ENCODE measurements at places on chromosomes 7 and 10.

DNA sequence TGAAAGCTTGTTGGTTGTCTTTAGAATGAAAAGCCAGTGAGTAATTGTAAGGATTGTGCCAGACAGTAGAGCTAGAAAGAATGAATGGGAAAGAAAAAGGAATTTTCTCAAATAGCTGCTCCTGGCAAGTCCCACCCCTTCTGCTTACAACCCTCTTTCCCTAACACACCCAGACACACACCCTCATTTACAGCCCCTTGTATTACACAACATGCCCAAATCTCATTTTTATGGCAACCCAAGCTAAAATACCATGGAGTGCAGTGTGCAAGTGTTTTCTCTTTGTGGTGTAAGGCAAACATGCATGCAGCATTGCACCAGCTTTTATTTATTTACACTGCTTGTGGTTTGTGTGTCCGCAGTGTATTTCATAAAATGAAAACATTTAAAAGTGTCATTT lies 1.5 kb downstream of the PRKAR2B start:
- no peak for DNase-seq

- no peak for DNase-seq
These were observed 22.2 kb downstream of the CDNF start for GRCh38 chr10:14815681-14816080.

DNA sequence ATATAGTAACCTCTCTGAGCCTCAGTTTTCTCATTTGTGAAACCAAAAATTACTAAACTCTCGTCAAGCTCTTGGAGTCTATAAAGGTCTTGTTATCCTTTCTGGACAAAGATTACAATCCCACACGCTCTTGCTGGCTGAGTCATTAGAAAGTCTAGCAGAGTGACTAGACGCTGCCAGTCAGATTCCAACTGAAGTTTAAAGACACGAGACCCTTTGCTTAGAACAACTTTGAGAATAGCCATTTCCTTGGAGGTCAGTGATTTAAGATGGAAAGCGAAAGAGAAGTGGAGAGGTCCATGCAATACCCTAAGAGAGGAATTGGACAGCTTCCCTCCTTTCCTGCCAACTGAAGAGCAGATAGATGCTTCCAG lies 119.5 kb downstream of the APBB1IP start:
- DNase-seq = no peak

DNA sequence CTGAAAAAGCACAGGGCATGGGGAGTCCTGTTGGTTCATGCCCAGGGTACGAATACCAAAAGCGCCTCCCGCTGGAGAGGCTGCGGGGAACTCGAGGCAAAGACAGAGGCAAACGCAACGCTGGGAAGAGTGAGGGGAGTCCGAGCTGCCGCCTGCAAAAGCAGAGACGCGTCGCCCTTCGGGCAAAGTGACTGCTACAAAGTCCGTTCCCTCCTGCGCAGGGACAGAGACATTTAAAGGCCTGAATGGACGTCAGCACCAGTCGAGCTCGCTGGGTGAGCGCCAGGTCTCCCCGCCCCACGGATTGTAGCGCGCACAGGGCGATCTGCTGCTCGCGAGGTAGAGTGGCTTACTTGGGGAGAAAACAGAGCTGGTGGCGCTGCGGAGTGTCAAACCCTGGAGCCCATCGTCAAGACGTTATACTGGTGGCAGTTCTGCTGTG lies 732.8 kb downstream of the ZWINT start:
- no peak for DNase-seq

DNA sequence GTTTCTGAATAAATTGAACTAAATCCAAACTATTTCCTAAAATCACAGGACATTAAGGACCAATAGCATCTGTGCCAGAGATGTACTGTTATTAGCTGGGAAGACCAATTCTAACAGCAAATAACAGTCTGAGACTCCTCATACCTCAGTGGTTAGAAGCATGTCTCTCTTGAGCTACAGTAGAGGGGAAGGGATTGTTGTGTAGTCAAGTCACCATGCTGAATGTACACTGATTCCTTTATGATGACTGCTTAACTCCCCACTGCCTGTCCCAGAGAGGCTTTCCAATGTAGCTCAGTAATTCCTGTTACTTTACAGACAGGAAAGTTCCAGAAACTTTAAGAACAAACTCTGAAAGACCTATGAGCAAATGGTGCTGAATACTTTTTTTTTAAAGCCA lies 13.9 kb downstream of the MEST start:
- DNase-seq = no peak

GRCh38 chr7:66877577-66878300 lies 43.3 kb upstream of the TMEM248 start:
- DNase-seq = no peak

- no peak for DNase-seq
These were observed 169.3 kb upstream of the MAGI2 start for GRCh38 chr7:79622781-79623180.

DNA sequence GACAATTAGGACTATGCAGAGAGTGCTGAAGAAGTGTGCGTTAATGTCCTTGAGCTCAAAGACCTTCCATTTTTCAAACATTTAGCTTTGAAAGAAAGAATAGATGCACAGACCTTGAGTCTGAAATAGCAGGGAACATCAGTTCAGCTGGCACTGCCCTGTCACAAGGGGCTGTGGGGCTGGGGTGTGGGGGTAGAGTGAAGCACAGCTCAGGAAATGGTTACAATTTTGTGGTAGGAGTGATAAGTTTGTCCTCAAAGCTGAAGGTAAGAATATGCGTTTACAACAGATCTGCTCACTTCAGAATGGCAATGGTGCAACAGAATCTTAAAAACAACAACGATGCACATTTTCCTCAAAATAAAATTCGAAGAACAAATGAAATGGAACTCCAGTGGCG lies 33.6 kb downstream of the SMKR1 start:
- DNase-seq = no peak

DNA sequence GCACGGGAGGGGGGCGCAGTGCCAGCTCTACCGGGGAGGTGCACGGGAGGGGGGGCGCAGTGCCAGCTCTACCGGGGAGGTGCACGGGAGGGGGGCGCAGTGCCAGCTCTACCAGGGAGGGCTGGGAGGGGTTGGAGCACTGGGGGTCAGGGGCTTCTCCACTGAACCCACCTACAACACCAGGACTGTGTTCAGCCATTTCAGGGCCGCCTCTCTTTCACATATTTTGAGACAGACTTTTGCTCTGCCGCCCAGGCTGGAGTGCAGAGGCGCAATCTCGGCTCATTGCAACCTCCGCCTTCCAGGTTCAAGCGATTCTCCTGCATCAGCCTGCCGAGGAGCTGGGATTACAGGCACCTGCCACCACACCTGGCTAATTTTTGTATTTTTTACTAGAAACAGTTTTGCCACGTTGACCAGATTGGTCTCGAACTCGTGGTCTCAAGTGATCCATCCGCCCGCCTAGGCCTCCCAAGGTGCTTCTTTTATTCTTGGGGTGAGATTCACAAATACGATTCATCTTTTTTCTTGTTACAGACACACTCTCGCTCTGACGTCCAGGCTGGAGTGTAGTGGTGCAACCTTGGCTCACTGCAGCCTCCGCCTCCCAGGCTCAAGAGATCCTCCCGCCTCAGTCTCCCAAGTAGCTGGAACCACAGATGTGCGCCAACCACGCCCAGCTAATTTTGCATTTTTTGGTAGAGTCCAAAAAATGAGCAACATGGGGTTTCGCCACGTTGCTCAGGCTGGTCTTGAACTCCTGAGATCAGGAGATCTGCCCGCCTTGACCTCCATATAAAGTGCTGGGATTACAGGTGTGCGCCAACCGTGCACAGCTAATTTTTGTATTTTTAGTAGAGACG lies 37.0 kb downstream of the ADAP1 start:
- no peak for DNase-seq

DNA sequence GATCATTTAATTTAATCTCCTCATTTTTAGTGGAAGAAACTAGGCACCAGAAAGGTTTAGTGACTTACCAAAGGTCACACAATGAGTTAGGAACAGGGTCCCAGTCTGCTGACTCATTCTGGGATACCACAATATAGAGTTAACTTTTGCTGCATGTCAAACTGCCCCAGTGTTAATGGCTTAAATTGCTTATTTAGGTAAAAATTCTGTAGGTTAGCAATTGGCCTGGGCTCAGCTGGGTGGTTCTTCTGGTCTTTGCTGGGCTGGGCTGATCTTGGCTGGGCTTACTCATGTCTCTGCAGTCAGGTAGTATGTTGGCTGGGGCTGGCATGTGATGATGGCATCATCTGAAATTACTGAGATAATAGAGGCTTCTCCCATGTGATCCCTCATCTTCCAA lies 111.6 kb downstream of the EMX2 start:
- no peak for DNase-seq

DNA sequence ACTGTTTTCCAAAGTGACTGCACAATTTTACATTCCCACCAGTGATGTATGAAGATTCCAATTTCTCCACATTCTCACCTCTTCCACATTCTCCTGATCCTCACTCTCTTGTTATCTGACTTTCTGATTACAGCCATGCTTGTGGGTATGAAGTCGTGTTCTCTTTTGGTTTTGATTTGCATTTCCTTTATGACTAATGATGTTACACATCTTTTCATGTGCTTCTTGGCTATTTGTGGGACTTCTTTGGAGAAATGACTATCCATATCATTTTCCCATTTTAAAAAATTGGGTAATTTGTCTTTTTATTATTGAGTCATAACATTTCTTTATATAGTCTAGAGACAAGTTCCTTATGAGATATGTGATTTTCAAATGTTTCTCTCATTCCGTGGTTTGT lies 10.5 kb upstream of the GIMAP8 start:
- no peak for DNase-seq

DNA sequence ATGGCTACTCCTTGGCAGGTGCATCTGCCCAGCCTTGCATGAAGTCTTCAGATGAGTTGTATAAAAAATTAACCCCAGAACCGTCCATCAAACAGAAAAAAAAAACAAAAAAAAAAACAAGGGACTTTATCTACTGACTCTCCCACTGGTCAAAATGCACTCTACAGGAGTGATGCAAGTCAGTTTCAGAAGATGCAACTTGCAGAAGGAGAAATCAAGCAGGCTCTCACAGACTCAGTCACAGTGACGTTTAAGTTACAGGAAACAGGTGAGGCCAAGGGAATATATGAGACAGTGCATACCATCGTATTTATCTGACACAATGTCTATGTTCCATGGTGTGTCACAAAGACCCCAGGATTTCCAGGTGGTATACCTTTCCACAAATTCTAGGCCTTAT lies 17.5 kb upstream of the PRPS1L1 start:
- no peak for DNase-seq

GRCh38 chr7:2613931-2614600 lies 17.7 kb upstream of the TTYH3 start:
- DNase-seq = no peak

- no peak for DNase-seq
These were observed 643.3 kb upstream of the SORCS1 start for GRCh38 chr10:107807836-107808235.
